Kidney epithelial cell (primary cell): ENCODE measurements at places on chromosomes 5 and 9. TPM values are rescaled to one million over a fixed set of nuclear protein-coding genes. Genes with fewer than 3 reads are reported as not detected.

GRCh38 chr9:86322973-86323644, 31.1 kb downstream of the TUT7 start:
- no peak for DNase-seq

The LRRC26 gene
- total RNA-seq: not detected in 2 replicates

The NUTM2F gene
- total RNA-seq: not detected in 2 replicates

DNA sequence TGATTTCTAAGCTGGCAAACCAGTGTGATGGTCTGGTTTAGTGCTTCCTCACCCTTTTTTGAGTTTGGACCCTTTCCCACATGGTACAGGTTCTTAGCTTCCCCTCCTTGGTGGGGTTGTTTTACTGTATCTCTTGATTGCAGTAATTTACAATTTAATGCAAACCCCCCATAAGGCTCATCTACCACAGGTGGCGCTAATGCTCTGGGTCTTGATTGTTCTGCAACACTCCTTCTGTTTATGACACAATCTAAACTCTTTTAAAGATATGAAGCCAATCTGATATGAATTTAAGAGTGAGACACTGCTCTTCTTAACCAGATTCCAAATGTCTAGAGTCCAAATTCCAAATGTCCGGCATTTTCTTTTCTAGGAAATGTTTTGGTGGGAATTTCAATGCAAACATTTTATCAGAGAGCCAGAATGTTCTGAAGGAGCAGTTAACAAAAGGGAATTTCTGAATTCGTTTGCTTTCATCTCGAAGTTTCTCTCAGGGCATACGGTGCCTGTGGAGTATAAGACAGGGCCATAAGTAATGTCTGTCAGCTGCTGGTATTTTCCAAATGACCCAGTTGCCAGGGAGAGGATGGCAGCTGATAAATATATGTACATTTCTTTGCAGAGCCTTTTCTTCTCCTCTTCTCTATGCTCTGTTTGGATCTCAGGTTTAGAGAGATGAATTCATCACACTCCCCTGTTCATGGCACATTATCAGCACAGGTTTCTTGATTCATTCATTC, 246.8 kb downstream of the ARHGAP26 start:
- DNase-seq: no peak

The CCL21 gene
- total RNA-seq: not detected in 2 replicates

The ANKRD18B gene
- total RNA-seq: 2.1 and 3.8 TPM in 2 replicates

The PRXL2C gene
- 9.9 and 14.1 TPM in 2 replicates for total RNA-seq

The TOR4A gene
- total RNA-seq: 33.5 and 50.3 TPM in 2 replicates

- no peak for DNase-seq
Observed at GRCh38 chr5:169971780-169972179, 8.5 kb downstream of the INSYN2B start.

The SLC36A3 gene
- total RNA-seq: not detected in 2 replicates

The LPAR1 gene
- total RNA-seq: 4.6 and 6.4 TPM in 2 replicates

DNA sequence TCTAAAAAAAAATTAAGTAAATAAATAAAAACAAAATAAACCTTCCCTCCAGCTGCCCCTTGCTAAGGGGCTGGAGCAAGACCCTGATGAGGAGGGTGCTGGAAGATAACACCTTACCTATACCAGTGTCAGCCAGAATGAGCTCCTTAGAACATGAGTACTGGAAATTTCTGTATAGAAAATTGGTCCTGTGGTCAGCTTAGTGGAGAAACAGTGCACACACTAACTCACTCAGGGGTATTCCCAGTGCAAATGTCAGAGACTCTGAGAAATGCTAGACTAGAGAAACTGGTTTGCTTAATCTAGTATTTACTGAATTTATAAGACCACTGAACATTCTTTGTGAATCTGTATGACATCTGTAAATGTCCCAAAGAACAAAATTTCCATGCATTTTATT, 62.1 kb upstream of the CTXN3 start:
- DNase-seq: no peak

DNA sequence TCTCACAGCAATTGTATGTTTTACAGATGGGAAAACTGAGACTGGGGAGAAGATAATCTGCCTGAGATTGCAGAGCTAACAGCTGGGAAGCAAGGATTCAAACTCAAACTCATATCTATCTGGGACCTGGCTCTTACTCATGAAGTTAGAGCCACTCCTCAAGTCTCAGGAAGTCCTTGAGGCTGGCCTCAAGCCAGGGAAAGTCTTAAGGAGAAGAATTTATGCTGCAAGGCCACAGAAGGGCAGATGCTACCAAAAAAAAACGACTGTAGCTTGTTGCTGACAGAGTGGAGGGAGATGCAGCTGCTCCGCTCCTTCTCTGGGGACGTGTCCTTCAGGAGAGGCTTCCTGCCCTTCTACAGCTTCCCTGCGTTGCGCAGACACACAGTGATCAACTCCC, 39.8 kb downstream of the BARHL1 start:
- DNase-seq: no peak
